Stimulated activated CD4-positive, alpha-beta T cell treated with anti-CD3 and anti-CD28 coated beads, Interleukin-1b, Interleukin-23, amount 100 ng/mL, for 4 hours (primary cell): ENCODE measurements at places on chromosomes 2 and 18.

GRCh38 chr18:72692595-72692994 lies 148.5 kb upstream of the CBLN2 start:
- no peak for DNase-seq

GRCh38 chr2:129849559-129850160 lies 129.8 kb upstream of the RAB6C start:
- no peak for DNase-seq

DNA sequence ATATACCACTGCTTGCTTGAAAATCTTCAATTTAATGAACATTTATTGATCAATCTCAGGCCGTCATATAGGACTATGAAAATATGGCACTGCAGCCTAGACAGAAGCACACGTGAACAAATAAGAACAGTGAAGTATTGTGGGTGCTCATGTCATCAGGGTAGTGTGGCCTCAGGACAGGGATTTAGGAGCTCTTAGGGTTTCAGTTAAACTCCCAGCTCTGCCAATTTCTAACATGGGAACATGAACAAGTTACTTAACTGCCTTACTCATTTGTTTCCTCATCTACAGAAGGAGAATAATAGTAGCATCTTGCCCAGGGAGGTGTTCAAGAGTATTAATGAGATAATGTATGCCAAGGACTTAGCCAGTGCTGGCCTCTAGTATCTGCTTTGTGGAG lies 146.0 kb upstream of the MAP3K20 start:
- DNase-seq = no peak

DNA sequence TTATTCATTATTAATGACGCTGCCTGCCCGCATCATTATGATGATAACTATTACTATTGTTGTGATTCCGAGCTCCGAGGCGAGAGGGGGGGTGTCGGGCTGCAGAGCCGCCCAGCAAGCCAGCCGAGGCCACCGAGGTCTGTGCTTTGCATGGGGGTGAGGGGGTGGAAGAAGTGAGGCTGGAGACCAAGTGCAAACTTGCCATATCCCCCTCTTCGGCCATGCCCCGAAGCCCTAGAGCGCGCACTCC lies 3.6 kb downstream of the BCL11A start:
- DNase-seq = no peak

GRCh38 chr2:31324016-31324633 lies 90.2 kb downstream of the EHD3 start:
- DNase-seq = no peak

DNA sequence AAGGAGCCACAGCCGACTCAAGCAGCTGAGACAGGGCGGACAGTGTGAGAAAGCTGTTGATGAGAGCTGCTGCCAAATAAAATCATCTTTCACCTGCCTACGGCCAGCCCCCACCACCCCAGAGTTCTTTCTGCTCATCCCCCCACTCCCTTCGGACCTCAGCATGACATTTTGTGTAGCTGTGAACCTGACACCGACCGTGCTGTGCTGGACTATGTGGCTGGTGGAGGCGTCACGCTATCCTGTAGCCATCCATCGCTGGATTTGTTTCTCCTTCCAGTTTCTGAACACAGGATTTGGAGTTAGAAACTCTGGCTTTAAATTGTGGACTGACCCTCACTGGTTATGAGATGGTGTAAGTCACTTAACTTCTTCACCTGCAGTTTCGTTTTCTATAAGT lies 317.3 kb downstream of the DCDC2C start:
- DNase-seq = no peak

- DNase-seq = no peak
These were observed 6.7 kb downstream of the TUBB6 start for GRCh38 chr18:12314591-12315305.

DNA sequence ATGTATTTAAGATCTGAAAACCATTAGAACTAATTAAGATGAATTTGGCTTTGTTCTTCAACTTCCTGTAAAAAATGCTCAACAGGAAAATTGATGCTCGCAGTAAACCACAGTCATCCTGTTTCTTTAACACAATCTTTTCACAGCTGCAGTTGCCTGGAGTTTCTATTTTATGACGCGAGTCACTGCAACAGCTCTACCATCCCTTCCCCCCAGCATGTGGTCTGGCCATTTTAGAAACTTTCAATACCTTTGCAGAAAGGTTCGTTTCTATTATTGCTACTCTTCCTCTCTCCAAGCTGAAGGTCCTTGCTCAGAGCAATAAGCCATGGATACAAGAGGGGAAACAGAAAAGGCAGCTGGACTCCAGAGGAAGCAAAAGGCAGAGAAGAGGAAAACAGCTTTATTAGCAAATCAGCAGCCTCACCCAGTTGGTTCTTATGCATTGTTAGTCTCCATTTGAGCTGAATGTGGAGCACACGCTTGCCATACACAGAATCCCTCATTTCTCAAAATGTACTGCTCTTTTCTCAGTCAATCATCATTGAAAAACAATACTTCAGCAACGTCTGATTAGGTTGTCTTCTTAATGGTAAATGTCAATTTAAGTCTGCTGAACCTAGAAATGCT lies 3.9 kb downstream of the WIPF1 start:
- DNase-seq = no peak

DNA sequence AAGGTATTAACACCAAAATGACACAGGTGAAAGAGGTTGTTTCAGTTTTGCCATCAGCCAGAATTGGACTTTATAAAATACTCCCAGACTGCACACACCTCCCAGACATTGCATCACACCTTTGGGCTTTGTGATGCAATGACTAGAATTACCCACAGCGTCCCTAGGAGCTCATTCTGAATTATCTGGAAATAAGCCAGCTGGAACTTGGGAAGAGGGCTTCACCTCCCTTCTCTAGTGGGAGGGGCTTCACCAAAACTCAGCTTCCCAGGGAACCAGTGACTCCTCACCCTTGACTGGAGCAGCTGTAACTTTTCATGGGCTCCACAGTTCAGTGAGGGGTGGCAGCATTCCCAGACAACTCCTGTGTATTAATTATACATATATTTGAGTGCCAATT lies 83.1 kb upstream of the BZW1 start:
- no peak for DNase-seq

DNA sequence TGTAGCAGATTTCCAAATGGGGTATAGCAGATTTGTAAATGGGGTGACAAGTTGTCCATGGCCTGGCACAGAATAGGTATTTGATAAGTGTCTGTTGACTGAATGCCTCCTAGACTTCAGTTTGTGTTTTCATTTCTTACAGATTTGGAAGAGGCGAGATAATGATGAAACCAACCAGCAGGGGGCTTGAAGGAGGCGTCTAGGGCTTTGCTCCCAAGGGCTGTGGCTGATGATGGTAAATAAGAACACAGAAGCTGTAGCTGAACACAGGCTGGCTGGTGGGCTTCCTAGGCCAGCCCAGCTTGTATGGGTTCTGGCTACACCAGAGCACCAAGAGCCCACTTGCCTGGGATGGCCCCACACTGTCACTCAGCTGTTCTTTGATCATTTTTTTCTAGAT lies 19.4 kb downstream of the SFTPB start:
- no peak for DNase-seq

DNA sequence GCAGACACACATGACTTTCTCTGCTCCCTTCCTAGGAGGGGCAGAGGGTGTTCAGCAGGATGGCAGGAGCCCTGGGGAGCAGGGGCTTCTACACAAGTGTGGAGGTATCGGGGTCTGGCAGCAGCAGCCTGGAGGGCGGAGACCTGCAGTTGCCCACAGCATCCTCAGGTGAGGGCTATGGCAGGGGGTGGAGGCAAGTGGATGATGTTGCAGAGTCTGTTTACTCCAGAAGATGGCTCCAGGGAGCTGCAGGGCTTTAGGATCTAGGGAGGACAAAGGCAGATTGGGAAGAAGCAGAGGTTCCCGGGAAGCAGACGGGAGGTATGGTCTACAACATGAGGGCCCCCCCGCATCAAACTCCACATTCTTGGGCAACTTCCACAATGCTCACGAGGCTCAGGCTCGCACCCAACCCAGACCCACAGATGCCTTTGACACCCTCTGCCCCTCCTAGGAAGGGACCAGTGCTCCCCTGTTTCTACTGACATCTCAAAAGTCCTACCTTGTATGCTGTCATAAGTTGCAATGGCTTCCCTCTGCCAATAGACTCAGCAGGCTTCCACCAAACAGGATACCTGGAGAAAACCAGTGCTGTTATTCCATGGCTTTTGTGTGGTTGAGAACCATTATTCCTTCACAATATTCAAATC lies 12.0 kb upstream of the ATP6V1C2 start:
- no peak for DNase-seq

GRCh38 chr2:105882341-105882740 lies 137.6 kb downstream of the NCK2 start:
- no peak for DNase-seq

DNA sequence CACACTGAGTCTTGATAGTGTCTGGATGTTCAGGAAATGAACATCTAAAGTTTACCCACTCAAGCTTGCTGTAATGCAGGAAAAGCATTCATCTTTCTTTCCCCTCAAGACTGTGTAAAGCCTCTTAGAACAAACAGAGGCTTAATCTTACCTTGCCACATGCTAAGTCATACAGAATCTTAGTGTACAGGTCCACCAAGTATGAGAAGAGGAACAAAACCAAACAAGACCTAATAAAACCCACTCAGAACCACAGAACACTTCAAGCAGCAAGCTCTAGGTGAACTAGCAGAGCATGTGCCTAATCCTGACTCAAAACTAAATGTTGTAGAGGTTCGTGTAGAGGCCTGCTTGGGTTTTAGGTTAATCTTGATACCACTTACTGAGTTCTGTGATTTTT lies 97.6 kb downstream of the SPTBN1 start:
- no peak for DNase-seq

DNA sequence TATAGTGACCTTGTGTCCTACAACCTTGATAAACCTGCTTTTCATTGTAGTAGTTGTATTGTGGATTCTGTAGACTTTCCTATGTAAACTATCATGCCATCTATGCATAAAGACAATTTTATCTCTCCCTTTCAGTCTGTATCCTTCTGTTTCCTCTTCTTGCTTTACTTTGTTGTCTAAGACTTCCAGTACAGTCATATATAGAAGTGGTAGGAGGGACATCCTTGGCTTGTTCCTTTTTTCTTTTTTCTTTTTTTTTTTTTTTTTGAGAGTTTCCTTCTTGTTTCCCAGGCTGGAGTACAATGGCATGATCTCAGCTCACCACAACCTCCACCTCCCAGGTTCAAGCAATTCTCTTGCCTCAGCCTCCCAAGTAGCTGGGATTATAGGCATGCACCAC lies 39.7 kb downstream of the UBE2F start:
- no peak for DNase-seq

GRCh38 chr2:199136242-199136641 lies 321.5 kb downstream of the SATB2 start:
- no peak for DNase-seq

GRCh38 chr2:176392744-176393414 lies 123.6 kb downstream of the MTX2 start:
- DNase-seq = no peak

DNA sequence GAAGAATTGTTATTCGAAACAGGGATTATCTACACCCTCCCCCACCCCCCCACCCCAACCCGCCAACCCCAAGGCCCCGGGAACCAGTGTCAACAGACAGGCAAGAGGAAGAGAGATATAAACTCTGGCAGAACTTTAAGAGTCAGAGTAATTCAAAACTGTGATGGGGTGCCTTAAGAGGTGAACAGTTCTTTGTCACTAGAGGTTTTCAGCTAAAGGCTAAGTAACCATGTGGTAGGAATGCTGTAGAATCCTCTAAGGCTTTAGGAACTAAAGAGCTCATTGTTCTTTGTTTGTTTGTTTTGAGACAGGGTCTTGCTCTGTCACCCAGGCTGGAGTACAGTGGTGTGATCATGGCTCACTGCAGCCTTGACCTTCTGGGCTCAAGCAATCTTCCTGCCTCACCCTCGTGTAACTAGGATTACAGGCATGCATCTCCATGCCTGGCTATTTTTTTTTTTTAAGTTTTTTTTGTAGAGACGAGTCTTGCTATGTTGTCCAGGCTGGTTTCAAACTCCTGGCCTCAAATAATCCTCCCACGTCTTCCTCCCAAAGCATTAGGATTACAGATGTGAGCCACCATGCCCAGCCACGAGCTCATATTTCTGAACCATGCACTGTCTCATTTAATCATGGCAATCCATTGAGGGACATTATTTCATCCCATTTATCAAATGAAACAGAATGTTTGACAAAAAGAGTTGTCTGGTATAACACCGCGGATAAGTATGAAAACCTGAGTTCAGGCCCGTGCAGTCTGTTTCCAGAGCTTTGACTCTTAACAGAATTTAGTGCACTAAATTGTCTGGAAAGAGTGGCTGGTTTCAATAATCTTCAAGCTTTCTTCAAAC lies 20.8 kb upstream of the TMEM17 start:
- no peak for DNase-seq

- DNase-seq = no peak
These were observed 149.6 kb downstream of the TMEM18 start for GRCh38 chr2:527581-527980.

GRCh38 chr2:43065871-43066270 lies 160.5 kb downstream of the ZFP36L2 start:
- DNase-seq = no peak

GRCh38 chr2:36831185-36831584 lies 134.7 kb downstream of the VIT start:
- DNase-seq = no peak

DNA sequence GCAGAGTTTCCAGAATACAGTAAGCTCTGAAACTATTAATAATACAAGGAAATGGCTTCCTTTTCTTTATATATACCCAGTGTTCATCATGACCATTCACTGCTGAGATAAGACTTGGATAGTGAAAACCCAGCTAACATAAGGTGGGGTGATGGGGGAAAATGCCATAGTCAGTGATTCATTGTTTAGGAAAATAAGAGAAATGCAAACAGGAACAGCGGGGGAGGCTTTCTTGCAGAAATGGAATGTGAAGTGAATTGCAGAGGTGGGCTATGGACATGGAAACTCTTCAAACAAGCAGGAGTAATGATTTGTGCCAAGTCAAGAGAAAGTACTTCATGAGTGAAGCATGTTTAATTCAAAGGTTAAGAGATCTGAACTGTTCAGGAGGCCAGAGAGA lies 519.4 kb downstream of the TDRD15 start:
- DNase-seq = no peak

DNA sequence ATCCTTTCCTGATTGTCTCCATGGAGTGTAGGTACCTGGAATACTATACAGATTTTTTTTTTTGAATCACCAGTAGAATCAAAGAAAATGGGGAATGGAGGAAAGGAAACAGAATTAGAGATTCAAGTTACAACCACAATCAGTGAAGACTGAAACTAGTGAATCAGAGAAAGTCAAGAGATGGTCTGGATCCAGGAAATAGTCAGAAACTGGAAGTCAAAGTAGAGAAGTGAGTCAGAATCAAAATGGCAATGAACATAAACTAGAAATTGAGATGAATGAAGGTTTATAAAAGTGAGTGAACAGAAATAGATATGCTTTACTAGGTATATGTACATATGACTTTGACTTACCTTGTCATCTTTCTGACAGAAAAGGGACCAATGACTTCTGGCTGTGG lies 579.0 kb downstream of the PLCL1 start:
- DNase-seq = no peak
